Diencephalon (tissue), 1 donor: ENCODE measurements at places on chromosomes 3 and 15. TPM values are rescaled to one million over a fixed set of nuclear protein-coding genes. Genes with fewer than 3 reads are reported as not detected.

ROPN1 gene
- not detected for total RNA-seq

CFAP20DC gene
- 3.2 TPM for total RNA-seq

TMEM212 gene
- total RNA-seq, result not detected

LIPC gene
- not detected for total RNA-seq

C3orf52 gene
- total RNA-seq, result 1.2 TPM

EPHB1 gene
- total RNA-seq, result 24.2 TPM

CPEB1 gene
- total RNA-seq, result 10.8 TPM

SLC51B gene
- 0.69 TPM for total RNA-seq

B4GALT4 gene
- 12.0 TPM for total RNA-seq

SERINC4 gene
- 0.23 TPM for total RNA-seq

CALML4 gene
- 3.5 TPM for total RNA-seq

ZMYND10 gene
- 23.8 TPM for total RNA-seq

INKA1 gene
- 5.1 TPM for total RNA-seq

DTWD1 gene
- total RNA-seq, result 38.1 TPM

MUSTN1 gene
- total RNA-seq, result not detected

PLSCR5 gene
- 3.0 TPM for total RNA-seq

ZDHHC19 gene
- total RNA-seq, result not detected

SERPINI1 gene
- total RNA-seq, result 130 TPM

RETNLB gene
- total RNA-seq, result not detected

SLC25A20 gene
- 10.6 TPM for total RNA-seq

ARHGAP31 gene
- 6.5 TPM for total RNA-seq

ISLR2 gene
- 60.2 TPM for total RNA-seq
